DMS53 (cell line): ENCODE measurements at places on chromosomes 1 and 21.

- no peak for DNase-seq
Measured at GRCh38 chr1:81472387-81472786, 328.3 kb upstream of the ADGRL2 start.

DNA sequence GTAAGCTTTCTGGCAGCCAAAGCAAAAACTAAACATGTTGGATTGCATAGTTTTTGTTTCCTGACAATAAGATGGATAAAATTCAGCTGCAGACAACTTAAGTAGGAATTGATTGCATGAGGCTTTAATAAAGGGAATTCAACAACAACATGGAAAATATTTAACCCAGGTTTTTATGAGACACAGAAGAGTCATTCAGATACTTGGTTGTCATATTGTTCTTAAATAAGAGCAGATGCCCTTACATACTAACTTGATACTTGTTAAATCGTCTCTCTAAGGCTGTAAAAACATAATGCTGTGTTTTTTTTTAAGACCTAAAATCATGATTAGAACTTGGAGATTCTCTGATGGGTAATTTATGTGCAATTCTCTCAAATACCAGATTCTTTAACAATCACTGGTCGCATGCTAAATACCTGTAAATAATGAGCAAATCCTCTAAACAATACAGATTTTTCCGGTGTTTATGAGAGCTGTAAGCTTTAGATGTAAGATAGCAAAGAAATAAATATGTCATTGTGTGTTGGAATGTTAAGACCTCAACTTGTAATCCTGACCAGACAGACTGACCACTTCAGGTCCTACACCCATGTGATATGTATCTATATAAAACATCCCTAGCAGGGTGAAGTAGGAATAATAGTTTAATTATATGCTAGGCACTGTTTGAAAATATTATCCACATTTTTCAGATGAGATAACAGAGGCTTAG is 37.8 kb upstream of the CD34 start:
- DNase-seq: no peak

DNA sequence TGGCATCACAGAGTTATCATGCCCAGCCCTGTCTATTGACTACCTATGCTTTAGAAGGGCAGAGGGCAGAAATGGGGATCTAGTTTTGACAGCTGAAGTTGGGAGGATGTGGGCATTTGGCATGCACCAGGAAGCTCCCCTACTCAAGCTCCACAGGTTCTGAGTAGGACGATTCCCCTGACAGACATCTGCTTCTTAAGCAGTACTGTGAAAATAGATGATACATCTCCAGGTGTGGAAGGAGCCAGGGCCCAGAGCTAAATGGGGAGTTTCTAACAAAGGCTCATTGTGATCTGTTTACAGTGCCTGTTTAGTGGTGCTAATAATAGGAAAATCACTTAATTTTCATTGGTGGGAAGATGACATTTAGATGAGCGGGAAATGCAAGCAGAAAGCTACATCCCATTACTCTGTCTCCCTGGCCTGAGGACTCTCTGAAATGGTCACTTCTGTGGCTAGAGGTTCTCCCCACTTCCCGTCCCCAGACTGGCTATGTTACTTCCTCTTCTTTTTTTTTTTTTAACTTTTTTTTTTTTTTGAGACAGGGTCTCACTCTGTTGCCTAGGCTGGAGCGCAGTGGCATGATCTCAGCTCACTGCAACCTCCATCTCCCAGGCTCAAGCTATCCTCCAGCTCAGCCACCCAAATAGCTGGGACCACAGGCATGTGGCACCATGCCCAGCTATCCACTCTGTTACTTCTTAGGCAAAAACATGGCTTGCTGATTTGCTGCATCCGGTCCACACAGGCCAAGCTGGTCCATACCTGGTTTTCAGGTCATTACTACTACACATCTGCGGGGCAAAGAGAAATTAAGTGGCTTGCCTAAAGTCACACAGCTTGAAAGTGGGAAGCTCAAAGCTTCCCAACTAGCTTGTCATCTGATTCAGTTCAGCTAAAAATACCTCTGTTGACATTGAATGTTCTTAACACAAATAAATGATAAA is 23.2 kb upstream of the CNIH3 start:
- DNase-seq: peak; percentile 9

- DNase-seq: no peak
Measured at GRCh38 chr1:167824163-167824794, 89.7 kb downstream of the ADCY10 start.

DNA sequence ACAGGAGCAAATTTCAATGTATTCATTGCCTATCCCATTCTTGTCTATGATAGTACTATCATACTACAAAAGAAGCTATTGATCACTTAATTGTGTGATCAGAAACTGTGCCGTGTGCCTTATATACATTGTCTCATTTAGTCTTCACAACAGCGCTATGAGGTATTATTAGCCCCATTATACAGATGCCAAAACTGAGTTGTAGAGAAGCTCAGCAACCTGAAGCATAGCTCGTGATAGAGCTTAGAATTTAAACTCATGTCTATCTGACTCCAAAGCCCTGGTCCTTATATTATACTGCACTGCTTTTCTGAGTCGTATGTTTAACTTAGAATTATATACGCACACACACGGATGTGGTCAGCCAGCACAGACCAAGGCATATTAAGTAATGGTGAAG is 315.1 kb downstream of the NFIA start:
- DNase-seq: no peak

DNA sequence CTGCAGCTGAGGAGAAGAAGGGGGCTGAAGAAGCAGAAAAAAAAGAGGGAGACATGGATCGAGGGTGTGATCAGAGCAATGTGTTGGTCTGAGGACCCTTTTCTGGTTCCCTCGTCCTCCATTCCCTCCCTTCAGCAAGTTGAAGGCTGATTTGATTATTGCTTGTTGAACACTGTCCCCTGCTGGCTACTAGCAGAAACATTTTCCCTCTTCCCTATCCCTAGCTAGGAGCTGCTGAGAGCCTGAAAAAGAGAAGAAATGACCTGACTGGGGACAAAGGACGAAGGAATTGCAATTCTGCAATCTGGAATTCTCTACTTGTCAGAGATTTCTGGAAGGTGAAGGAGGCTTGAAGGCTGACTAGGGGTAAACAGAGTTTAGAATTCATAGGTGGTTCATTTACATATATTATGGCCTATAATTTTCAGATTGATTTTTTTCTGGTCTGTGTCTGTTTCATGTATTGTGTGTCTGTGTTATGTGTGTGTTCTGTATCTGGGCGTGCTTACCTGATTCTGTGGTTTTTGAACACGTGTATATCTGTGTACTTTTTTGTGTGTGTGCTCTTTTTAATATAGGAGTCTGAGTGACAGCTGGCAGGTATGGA is 9.8 kb downstream of the NHLH1 start:
- peak; percentile 81 for DNase-seq

DNA sequence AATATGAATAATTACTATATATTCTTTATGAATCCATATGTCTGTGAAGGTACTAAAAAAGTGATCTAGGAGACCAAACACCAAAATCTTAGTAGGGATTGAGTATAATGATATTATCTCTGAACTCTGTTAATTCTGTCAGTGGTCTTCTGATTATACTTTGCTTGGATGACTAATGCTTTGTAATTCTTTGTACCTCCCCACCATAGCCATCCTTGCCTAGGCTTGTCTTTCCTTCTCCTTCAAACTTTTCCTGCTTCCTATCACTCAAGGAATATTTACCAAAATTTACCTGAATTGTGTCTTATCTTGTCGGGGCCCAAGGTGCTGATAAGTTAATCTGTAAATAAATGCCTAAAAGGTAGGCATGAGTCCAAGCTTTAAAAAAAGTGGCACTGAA is 845 bp upstream of the RGS5 start:
- no peak for DNase-seq

DNA sequence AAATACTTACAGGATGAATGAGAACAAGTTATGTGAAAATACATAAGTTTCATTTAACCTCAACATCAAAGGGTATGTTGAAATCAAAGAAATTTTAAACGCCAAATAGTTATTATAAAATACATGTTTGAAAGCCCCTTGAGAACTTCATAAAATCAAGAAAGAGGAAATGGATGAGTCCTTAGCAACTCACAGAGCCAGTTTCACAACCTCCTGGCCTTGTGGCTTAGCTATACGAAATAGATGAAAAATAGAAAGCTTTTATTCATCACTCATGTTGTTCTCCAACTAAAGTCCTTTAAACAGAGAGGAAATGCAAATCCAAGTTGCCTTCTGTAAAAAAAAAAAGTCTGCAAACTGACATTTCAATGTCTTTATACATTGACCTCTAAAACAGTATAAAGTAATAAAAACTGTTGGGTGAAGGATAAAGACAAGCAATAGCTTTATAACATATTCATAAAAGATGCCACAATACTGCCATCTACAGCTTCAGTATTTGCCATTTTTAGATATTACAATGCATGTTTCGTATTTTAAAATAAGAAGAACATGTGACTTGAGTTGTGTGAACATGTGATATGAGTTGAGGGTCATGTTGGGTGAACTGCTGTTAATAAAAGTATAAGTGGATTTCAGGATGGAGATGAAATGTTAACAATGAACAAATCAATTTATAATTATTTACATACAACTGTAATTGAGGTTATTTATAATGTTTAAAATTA is 847.8 kb downstream of the MRPL39 start:
- peak; percentile 13 for DNase-seq

DNA sequence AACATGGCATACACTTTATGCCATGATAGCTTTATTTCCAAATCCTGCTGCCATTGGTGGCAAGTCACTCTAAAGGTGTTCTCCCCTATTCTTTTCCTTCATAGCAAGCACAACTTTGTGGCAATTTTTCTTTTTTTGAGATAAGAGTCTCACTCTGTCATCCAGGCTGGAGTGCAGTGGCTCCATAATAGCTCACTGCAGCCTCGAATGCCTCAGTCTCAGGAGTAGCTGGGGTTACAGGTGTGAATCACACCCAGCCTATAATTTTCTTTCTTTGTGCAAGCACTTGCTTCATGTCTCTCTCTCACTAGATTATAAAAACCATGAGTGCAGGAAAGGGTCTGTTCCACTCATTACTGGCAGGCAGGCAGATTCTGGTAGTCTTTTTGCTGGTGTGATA is 5.4 kb upstream of the KDM4A start:
- no peak for DNase-seq

DNA sequence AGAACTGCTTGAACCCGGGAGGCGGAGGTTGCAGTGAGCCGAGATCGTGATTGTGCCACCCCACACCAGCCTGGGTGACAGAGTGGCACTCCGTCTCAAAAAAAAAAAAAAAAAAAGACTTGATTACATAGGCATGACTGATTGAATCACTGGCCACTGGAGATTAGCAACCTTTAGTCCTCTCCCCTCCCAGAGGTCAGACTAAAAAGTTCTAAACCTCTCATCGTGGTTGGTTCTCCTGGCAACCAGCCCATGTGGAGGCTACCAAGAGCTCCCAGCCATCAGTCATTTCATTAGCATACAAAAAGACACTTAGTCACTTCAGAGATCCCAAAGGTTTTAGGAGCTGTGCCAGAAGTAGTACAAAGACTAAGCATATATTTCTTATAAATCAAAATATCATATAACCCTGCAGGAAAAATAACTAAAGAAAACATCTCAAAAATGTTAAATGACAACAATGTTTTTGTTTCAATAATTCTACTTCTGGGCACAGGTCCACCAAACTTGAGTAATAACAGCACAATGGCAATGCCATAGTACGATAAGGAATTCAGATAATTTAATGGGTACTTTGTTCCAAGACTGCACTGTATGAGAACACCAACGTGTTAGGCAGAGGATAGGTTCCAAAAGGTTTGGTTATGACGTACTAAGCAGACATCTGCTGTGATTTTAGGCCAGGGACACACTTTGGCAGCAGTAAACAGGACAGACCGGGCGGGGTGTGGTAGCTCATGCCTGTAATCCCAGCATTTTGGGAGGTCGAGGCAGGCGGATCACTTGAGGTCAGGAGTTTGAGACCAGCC is 18.1 kb downstream of the USP48 start:
- DNase-seq: peak; percentile 9

DNA sequence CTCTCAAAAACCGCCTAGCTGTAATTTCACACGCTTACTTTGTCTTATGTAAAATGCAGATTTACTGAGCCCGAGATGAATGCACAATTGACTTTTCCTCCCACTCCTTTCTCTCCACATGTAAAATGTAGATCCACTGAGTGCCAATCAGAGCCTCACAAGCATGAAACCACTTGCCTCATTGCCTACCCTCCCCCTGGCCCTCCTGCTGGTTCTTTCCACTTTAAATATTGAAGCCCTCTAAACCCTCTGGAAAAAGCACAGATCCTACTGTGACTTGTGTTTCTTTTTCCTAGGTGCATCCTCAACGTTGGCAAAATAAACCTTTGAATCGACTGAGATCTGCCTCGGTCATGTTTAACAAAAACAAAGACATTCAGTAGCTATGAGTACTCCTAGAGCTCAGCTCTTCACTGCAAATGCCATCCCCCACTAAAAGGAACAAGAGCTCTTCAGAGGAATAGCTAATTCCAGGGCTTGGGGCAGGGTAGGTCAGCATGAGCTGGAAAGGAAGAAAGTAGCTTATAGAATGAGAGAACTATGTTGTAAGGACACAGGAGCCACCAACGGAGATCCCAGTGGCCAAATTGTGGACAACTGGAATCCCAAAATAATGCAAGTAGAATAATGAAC is 365.5 kb upstream of the RUNX1 start:
- DNase-seq: no peak

- DNase-seq: no peak
Measured at GRCh38 chr1:208868554-208868953, 624.4 kb upstream of the PLXNA2 start.

DNA sequence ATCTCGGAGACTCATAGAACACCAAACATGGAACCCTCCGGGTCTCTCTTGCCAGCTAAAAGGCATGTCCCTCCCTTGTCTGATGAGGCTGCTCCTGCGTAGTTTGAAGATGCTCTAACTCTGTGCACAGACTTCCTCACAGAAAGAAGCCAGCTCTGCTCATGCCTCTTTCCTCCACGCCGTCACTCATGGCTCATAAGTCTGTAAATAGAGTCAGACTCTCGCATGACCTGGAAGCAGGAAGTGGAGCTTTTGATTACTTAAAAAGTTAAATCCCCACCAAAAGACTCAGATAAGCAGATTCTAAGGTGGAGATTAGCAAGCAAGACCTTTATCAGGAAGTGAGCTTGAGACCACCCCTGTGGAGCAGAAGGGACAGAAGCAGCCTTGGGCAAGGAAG is 171.6 kb downstream of the TRIM33 start:
- no peak for DNase-seq

- DNase-seq: no peak
Measured at GRCh38 chr1:224718470-224719053, 102.4 kb downstream of the CNIH3 start.

GRCh38 chr1:25643929-25644328 is 27.3 kb downstream of the MAN1C1 start:
- DNase-seq: no peak

GRCh38 chr21:41956926-41957729 is 3.3 kb upstream of the C2CD2 start:
- DNase-seq: peak; percentile 22

- DNase-seq: no peak
Measured at GRCh38 chr1:11714831-11715575, 20.9 kb upstream of the AGTRAP start.
